ENCODE measurements at places on chromosomes 2 and 18. TPM values are rescaled to one million over a fixed set of nuclear protein-coding genes. Genes with fewer than 3 reads are reported as not detected.

The RTKN gene
- 3.2 TPM for total RNA-seq

The CROCC2 gene
- not detected for total RNA-seq

The SLC25A52 gene
- total RNA-seq: not detected

The SP140 gene
- not detected for total RNA-seq
